ENCODE measurements at places on chromosomes 1 and 21. TPM values are rescaled to one million over a fixed set of nuclear protein-coding genes. Genes with fewer than 3 reads are reported as not detected.

SERPINC1 gene
- 0.62 TPM for total RNA-seq

DNA sequence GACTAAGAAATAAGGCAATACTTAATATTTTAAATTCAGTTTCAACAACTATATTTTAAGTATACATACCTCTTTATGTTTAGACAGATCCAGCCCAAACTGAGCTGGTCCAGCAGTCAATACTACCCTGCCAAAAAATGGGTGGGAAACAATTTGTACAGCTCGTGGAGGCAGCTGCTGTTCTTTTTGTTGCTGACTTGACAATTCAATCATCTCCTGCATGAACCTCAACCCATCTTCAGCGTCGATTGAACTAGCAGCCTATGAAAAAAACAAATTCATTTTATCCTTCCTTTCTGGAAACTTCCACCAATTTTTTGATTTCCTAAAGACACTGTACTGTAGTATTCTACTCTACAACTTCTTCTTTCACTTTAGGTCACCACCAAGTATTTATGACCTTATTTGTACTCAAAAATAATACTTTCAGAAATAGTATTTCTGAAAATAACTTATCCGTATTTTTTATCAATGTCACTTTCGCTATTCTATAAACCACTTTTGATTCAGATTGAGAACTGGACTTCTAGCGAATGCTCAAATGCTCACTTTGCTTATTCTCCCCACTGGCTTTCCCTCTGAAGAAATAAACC is 46.5 kb downstream of the EDEM3 start:
- H3K36me3 ChIP-seq: peaks cover 86% of the 10 kb centered on the region
- no peak overlapping the region for H3K27ac ChIP-seq
- no peaks in the 10 kb centered on the region for H3K4me1 ChIP-seq
- H3K27me3 ChIP-seq: no peaks in the 10 kb centered on the region
- H3K4me3 ChIP-seq: no peak overlapping the region

SYPL2 gene
- 0.20 TPM for total RNA-seq

DNA sequence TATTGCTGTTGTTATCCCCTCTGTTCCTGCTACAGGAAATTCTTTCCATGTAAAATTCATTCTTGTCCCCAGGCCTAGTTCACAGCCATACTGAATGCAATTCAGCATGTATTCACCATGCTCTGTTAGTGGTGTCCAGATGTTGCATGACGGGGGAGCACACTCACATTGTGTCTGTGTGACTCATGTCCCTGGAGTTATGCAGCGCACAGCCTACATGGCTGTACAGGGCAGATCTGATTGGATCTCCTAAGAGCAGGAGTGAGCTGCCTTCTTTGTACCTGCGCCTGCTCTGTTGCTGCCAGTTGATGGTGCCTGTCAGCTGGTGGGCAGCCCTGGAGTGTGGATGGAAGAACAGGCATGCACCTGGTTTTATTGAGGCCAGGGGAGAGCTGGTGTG is 17.6 kb downstream of the HTR6 start:
- no peak overlapping the region for H3K27ac ChIP-seq
- peaks cover 44% of the 10 kb centered on the region for H3K27me3 ChIP-seq
- H3K4me1 ChIP-seq: peaks cover 9% of the 10 kb centered on the region

DNA sequence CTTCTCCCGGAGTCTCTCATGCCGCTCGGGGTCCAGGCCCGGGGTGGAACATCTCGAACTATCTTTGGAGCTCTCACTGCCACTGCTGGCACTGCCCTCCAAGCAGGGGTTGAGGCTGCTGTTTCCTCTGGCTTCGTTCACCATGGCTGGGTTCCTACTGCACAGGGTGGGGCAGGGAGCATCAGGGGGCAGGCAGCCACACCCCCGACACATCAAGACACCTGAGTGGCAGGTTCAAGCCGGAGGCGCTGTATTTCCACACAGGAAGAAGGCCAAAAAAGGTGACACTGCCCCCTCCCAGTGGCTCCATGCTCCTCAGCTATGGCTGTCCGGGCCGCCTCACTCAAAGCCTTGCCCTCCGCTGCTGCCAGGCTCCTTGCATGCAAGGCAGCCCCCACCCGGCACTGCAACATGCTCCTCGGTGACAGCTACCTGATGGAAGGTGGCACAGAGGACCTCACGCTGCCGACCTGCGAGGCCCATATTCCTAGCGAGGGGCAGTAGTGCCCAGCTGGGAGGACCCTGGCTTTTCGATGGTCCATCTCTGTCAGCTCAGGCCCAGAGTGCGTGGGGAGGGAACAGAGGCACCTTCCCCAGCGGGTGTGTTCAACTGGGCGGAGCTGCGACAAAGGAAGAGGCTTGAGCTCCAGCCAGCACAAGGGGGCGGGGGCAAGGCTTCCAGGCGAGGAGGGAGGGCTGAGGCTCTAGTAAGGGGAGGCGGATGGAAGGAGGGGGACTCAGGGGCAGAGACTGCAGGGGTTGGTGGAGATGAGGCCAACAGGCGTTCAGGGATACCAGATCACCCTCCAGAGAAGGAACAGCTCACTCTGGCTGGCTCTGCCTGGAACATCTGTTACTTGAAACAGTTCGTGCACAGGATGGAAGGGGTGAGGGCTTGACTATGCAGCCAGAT is 2.5 kb downstream of the MTHFR start:
- H3K4me1 ChIP-seq: peaks cover 60% of the 10 kb centered on the region
- H3K36me3 ChIP-seq: peaks cover 45% of the 10 kb centered on the region
- H3K4me3 ChIP-seq: peak overlapping the region; percentile 81
- DNase-seq: peak; percentile 90

DNA sequence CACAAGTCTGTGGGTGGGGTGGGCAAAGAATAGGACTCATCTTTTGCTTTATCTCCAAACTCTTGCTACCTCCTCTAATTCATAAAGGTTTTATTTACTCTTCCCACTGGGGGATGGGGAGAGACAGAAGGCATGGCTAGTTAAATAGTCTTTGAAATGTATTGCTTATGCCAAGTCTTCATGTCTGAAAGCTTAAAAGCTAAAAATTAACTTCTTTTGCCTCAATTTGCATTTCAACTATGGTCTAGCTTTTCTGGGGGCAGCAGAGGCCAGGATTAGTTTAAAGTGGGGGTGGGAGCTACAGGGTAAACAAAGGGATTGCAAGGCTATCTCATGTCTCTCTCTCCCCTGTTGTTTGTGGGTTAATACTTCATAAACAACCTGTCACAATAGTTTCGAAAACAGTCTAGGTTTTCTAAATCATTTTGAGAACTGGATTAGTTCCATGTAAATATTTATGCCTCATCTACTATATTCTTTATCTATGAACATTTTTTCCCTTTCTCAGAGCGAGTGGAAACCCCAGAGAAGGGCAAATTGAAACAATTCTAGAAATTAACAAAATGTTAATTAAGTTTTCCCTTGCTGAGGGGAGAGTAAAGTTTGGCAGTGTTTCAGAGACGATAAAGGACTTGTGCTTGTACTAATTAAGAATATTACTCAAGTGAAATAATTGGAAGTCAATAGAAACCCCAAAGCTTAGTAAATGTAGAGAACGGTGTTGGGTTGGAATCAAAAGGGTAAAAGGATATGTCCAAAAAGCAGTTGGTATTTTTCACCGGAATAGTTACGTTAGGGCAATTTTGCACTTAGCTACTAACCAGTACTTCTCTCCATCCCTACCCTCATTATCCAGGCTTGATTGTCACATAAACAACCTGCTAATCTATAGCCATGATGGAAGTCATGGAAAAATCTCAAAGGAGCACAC is 182.2 kb downstream of the GIPC2 start:
- H3K4me3 ChIP-seq: no peak overlapping the region
- no peaks in the 10 kb centered on the region for H3K27me3 ChIP-seq
- no peak overlapping the region for H3K27ac ChIP-seq
- DNase-seq: no peak

A3GALT2 gene
- not detected for total RNA-seq

All from K562 (cell line).